CD4-positive, alpha-beta T cell treated with Interferon gamma for 1 hour (primary cell): ENCODE measurements at places on chromosomes 2 and 18.
A peak's percentile ranks its signal among the peaks of the same experiment; 100 is the strongest.

- DNase-seq: peak; percentile 29
Measured at GRCh38 chr2:43877782-43878464, 39.2 kb downstream of the ABCG8 start.

DNA sequence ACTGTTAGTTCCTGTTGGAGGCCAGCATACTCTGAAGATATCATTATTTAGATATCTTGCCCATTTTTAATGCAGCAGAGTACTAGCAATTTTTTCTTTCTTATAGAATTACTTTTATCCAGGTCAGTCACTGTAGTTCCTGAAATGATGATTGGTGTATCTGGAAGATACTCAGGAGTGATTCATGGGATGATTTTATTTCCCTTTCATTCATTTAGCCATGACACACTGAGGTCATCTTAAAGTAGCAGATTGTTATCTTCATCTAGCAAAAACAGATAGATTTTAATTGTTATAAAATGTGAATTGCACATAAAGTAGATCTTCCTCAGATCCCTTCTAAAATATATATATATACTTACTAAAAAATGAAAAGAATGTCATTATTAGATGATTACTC is 109.1 kb downstream of the PIK3C3 start:
- DNase-seq: no peak

- no peak for DNase-seq
Measured at GRCh38 chr2:177746358-177746757, 326.2 kb downstream of the PDE11A start.

- no peak for DNase-seq
Measured at GRCh38 chr2:176461809-176462670, 192.8 kb downstream of the MTX2 start.

- DNase-seq: no peak
Measured at GRCh38 chr2:126671488-126671887, 15.5 kb downstream of the GYPC start.

DNA sequence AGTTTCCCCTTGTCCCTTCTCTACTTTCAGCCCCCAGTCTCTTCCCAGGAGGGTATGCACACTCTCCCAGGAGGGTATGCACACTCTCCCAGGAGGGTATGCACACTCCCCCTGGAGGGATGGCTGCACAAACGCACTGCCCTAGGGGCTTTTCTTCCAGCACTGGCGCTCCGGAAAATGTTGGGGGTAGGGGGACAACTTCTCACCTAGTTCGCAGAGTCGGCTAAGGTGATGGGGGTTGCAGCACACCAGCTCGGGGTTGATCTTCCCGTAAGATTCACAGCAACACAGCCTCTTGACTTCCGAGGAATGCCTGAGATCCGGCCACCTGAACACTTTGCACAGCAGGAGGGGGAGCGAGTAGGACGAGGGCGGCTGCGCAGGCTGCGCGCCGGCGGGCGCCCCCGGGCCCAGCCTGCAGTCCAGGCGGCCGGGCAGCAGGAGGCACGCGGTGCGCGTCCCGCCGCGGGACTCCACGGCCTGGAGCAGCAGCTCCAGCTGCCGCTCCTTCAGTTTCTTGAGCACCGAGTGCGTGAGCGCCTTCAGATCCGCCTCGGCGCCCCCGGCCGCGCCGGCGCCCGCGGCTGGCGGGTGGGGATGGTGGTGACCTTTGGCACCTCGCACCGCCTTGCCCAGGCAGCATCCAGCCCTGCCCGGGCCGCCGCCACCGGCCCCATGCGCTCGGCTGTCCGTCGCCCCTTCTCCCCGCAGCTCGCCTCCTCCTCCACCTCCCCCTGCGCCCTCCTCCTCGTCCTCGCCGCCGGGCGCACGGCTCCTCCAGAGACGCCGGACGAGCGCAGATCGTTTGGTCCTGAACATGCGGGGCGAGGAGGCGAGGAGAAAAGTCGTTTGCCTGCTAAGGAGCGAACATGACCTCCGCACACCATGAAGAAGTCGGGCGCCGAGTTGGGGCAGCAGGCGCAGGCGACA is 894 bp downstream of the SMAD7 start:
- DNase-seq: peak; percentile 33

GRCh38 chr2:132750606-132751005 is 80.6 kb upstream of the LYPD1 start:
- no peak for DNase-seq
